ENCODE measurements at places on chromosomes 4 and X. TPM values are rescaled to one million over a fixed set of nuclear protein-coding genes. Genes with fewer than 3 reads are reported as not detected.

Gene CDX4
- total RNA-seq, result not detected

Gene PALLD
- 96.8 TPM for total RNA-seq

Gene SLC10A4
- not detected for total RNA-seq

Gene DGKK
- not detected for total RNA-seq

Gene ITGB1BP2
- 3.2 TPM for total RNA-seq

Gene FHL1
- total RNA-seq, result 102 TPM

DNA sequence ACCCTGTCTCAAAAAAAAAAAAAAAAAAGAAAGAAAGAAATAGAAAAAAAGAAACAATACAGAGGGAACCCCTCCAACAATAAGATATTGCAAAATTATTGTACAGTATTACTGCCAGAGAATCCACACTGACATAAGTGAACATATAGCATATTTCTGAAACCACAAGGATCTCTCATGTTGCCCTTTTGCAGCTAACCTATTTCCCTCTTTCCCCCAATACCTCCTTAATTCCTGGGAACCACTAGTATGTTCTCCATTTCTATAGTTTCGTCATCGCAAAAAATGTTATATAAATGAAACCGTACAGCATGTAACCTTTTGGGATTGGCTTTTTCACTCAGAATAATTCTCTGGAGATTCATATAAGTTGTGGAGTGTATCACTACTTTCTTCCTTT lies 20.0 kb upstream of the BMP2K start:
- H3K27ac ChIP-seq, result no peak overlapping the region
- no peaks in the 10 kb centered on the region for H3K36me3 ChIP-seq
- DNase-seq, result no peak
- no peaks in the 10 kb centered on the region for H3K4me1 ChIP-seq

- H3K27ac ChIP-seq, result no peak overlapping the region
- no peaks in the 10 kb centered on the region for H3K27me3 ChIP-seq
- no peaks in the 10 kb centered on the region for H3K36me3 ChIP-seq
- no peaks in the 10 kb centered on the region for H3K4me1 ChIP-seq
These were observed 266.8 kb downstream of the C4orf33 start for GRCh38 chr4:129362691-129363274.

- H3K4me3 ChIP-seq, result no peak overlapping the region
- no peaks in the 10 kb centered on the region for H3K4me1 ChIP-seq
These were observed 2023.7 kb downstream of the C4orf33 start for GRCh38 chr4:131119661-131120060.

GRCh38 chrX:127011629-127012028 lies 192.1 kb downstream of the PRR32 start:
- H3K27me3 ChIP-seq, result no peaks in the 10 kb centered on the region
- DNase-seq, result no peak
- no peaks in the 10 kb centered on the region for H3K4me1 ChIP-seq

GRCh38 chr4:28435314-28435713 lies 1574.7 kb downstream of the STIM2 start:
- no peaks in the 10 kb centered on the region for H3K27me3 ChIP-seq
- no peaks in the 10 kb centered on the region for H3K36me3 ChIP-seq
- H3K27ac ChIP-seq, result no peak overlapping the region
- no peak overlapping the region for H3K4me3 ChIP-seq

GRCh38 chrX:153491351-153491914 lies 3.3 kb upstream of the BGN start:
- peaks cover 10% of the 10 kb centered on the region for H3K4me1 ChIP-seq
- no peak overlapping the region for H3K27ac ChIP-seq
- no peak overlapping the region for H3K4me3 ChIP-seq

- H3K27me3 ChIP-seq, result no peaks in the 10 kb centered on the region
- H3K4me3 ChIP-seq, result no peak overlapping the region
- no peak overlapping the region for H3K27ac ChIP-seq
- DNase-seq, result no peak
- H3K4me1 ChIP-seq, result no peaks in the 10 kb centered on the region
- H3K36me3 ChIP-seq, result no peaks in the 10 kb centered on the region
These were observed 54.7 kb upstream of the KLHL13 start for GRCh38 chrX:118171356-118171755.

DNA sequence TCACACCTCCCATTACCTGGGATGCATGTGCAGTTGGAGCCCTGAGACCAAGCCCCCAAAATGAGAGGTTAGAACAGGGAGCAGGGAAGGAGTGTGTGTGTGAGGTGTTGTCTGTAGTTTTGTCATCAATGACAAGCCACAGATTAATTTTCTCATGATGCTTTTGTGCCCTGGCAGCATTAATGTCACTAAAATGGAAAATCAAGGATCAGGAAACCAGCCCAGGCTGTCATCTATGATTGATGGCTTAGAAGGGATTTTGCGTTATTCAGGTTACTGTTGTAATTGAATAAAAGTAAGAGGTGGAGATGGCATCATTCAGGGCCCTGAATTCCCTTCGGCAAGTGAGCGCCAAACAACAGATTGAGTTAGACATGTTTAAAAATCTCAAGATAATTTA lies 130.5 kb upstream of the C1QTNF7 start:
- H3K4me3 ChIP-seq, result no peak overlapping the region
- H3K36me3 ChIP-seq, result no peaks in the 10 kb centered on the region
- no peak for DNase-seq
- H3K4me1 ChIP-seq, result no peaks in the 10 kb centered on the region

GRCh38 chr4:151484396-151485102 lies 75.6 kb downstream of the FHIP1A start:
- no peaks in the 10 kb centered on the region for H3K27me3 ChIP-seq
- H3K36me3 ChIP-seq, result no peaks in the 10 kb centered on the region
- H3K27ac ChIP-seq, result no peak overlapping the region
- DNase-seq, result no peak
- no peaks in the 10 kb centered on the region for H3K4me1 ChIP-seq

- no peak overlapping the region for H3K4me3 ChIP-seq
- DNase-seq, result no peak
- H3K27ac ChIP-seq, result no peak overlapping the region
- no peaks in the 10 kb centered on the region for H3K36me3 ChIP-seq
- H3K4me1 ChIP-seq, result no peaks in the 10 kb centered on the region
- H3K27me3 ChIP-seq, result no peaks in the 10 kb centered on the region
These were observed 204.7 kb upstream of the CASK start for GRCh38 chrX:42128020-42128419.

GRCh38 chr4:3248811-3249661 lies at the start of gene MSANTD1:
Gene MSANTD1 (plus strand): TSS chr4:3249159. CDS start chr4:3249223, 64 bp downstream.
- no peak for DNase-seq
- no peak within 1 kb of the TSS for H3K4me3 ChIP-seq

DNA sequence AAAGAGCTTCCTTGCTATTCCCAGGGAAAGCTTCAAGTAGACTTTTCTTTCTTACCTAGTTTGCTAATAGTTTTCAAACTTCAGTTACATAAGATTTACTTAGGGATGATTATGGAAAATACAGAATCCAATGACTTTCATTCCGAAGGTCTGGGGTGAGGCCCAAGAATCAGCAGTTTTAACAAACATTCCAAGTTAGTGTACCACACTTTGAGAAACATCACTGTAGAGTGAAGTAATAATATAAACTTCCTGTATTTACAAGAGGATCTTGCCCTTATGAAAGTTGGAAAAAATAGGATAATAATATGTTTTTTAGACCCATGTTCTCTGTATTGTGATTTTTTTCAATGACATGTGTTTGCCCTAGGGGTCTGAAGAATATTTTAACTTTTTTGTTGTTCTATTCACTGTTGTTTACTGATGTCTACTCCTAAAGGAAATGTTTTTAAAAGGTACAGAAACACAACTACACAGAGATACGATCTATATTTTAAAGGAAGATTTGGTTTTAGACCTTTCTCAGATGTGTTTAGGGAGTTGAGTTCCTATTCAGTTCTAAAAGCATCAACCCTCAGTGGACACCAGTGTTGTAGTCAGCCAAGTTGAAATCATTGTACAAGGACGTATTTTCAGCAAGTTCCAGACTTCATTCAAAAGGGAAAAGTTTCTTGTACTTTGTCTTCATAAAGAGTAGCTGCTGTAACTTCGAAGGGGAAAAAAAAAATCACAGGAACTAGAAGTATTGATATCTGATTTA lies 295.8 kb upstream of the SLC7A11 start:
- no peaks in the 10 kb centered on the region for H3K36me3 ChIP-seq
- no peaks in the 10 kb centered on the region for H3K27me3 ChIP-seq
- no peak for DNase-seq
- no peaks in the 10 kb centered on the region for H3K4me1 ChIP-seq
- H3K4me3 ChIP-seq, result no peak overlapping the region

DNA sequence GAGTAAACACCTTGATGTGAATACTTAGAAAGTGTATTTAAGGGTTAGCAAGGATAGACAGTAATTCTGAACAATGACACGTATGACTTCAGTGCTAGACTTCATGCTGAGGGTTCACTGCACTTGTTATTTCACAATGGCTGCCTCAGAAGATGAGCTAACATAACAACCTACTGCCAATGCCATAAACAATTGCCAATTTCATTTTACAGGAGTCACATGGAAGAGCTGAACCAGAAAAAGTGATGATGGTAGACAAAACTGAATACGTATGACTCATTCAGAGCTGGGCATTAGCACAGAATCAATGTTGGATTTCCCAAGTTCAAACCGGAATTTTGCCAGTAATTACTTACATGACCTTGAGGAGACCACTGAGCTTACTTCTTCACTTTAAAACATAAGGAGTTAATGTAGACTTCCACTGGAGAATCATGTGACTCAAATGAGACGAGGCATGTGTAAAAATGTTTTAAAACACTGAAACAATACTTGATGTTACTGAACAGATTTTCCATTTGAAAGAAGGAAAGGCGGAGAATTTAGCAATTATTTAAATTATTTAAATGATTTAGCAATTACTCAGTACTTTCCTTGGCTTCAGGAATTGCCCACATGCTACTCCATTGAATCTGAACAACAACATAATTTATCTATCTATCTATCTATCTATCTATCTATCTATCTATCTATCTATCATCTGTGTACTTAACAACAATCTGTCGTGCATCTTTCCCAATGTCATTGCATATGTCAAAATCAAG lies 868.5 kb upstream of the SLIT2 start:
- no peaks in the 10 kb centered on the region for H3K27me3 ChIP-seq
- no peak for DNase-seq
- no peak overlapping the region for H3K27ac ChIP-seq

GRCh38 chrX:119694601-119695534 lies 1.9 kb upstream of the SEPTIN6 start:
- H3K36me3 ChIP-seq, result no peaks in the 10 kb centered on the region
- no peak overlapping the region for H3K27ac ChIP-seq

DNA sequence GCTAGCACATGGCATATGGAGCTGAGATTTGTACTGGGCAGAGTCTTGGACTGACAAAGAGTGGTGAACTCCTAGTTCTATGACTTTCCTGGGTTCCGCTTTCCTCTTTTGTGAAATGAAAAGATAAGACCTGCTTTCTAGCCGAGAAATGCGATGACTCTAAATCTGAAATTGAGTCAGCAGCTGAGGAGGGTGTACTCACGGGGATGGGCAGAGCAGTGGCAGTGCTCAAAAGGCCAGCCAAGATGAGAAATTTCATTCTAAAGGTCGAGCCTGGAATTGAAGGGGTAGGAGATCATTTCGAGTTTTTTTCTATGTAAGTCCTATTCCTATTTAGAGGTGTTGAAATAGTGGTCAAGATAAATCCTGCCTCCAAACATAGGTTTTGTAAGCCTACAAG lies 47.0 kb downstream of the NUDT9 start:
- no peaks in the 10 kb centered on the region for H3K4me1 ChIP-seq
- no peak overlapping the region for H3K27ac ChIP-seq
- DNase-seq, result no peak
- H3K4me3 ChIP-seq, result no peak overlapping the region

- H3K36me3 ChIP-seq, result no peaks in the 10 kb centered on the region
- no peak overlapping the region for H3K27ac ChIP-seq
- DNase-seq, result no peak
- no peaks in the 10 kb centered on the region for H3K4me1 ChIP-seq
These were observed 752 bp upstream of the FGF5 start for GRCh38 chr4:80265571-80266252.

- H3K4me3 ChIP-seq, result no peak overlapping the region
- H3K36me3 ChIP-seq, result no peaks in the 10 kb centered on the region
These were observed 102.1 kb upstream of the FAM9B start for GRCh38 chrX:9135901-9136510.

DNA sequence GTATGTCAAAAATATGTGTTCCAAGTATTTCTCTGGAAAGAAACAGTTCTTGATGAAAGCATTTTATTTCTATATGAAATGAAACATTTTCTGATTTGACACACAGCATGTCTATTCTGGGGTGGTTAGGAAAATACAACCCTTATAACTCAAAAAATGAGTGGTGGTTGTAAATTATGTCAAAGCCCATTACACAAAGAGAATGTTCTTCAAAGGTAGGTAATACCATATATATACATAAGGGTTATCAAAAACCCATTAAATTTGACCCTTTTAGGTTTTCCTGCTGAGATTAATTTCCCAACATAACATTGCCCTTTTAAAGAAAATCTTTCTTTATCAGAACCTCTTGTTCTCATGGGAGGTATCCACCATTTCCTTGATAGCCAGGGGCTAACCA lies 420.5 kb upstream of the TECRL start:
- no peak overlapping the region for H3K27ac ChIP-seq
- H3K36me3 ChIP-seq, result no peaks in the 10 kb centered on the region
- no peaks in the 10 kb centered on the region for H3K4me1 ChIP-seq
